ENCODE measurements at places on chromosomes 2 and 18.

- DNase-seq, result no peak
Observed at GRCh38 chr18:22167471-22168241, 1.7 kb upstream of the GATA6 start.

DNA sequence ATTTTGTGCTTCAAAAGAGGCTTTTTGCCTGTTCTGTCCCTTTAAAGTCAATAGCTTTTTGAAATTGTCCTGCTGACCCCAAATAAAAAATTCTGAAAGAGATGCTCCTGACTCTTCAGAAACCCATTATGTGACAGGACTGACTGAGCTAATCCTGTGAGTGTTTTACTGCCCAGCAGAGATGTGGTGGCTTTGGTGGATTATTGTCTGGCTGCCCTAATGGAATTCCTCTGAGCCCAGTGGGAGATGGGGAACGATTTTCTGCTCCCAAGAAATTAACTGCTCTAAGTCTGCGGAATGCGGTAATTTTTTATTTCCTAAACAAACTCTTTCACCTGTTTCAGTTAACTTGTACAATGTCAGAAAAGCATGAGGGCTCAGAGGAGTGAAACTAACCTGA is 258.2 kb downstream of the IKZF2 start:
- no peak for DNase-seq

GRCh38 chr2:102473020-102473419 is at the start of gene SLC9A4:
TSS of gene SLC9A4 (plus strand) at chr2:102473226. CDS start at chr2:102473760, 534 bp downstream.
- DNase-seq, result peak; percentile 32

DNA sequence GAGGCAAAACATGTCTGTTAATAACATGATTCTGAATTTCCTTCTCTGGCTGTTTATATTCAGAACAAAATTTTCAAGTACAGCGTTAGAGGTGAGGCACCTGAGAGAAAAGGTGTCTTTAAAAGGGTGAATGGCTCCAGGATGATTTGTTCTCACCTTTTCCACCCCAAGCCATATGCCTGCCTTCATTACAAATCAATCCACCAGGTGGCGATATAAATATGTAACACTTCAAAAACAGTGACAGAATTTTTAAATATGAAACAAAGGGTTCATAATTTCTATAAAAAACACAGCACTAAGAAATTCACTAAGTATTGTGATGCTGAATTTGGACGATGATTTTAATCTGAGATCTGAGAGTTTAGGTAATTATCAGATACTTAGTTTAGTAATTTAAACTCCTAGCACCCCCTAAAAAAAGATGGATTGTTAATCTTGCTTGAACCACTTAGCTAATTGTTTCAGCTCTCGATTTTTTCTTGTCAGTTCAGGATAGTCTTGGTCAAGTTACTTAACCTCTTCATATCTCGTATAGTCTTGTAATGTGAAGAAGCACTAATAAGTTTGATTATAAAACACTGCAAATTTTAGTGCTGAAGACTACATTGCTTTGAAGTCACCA is 528.8 kb downstream of the CPS1 start:
- peak; percentile 31 for DNase-seq

GRCh38 chr2:56133441-56133840 is 50.3 kb upstream of the CCDC85A start:
- DNase-seq, result no peak
